ENCODE measurements at places on chromosomes 5 and 9.

DNA sequence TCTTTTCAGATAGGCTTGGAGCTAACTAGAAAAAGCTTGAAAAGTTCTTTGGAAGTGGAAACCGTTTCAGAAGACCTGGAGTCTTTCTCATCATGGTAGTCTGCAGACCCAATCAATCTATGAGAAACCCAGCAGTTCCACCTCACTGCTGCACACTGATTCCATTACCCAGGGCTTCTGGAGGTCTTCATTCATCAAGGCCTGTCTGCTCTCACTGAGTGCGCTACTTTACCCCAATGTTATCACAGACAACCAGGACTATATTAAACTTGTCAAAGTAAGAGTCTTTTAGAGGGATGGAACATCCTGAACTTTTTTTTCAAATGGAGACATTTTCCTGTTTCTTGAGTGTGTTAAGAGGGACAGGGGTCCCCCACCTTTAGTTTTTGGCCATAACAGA is 93.1 kb downstream of the BOD1 start:
- DNase-seq: no peak

GRCh38 chr9:16145196-16145950 is 592.5 kb downstream of the CCDC171 start:
- no peak for DNase-seq

DNA sequence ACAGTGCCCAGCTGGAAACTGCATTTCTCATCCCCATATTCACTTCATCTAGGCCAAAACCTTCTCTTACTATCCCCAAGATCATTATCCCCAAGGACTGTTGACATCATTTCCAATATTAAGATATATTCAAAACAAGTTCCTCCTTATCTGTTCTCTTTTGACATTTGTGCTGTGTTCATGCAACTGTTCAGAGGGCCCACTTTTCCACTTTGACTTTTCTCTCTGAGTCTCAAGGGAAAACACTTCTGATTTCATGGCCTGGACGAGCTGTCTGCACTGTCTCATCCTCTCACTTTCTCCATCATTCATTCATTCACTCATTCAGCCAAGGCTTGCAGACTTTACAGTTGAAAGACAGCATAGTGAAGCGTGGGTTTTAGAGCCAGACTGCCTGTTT is 173.7 kb upstream of the DAPK1 start:
- no peak for DNase-seq

- no peak for DNase-seq
These were observed 13.9 kb downstream of the ALDOB start for GRCh38 chr9:101421653-101422065.

- DNase-seq: no peak
These were observed 20.4 kb upstream of the ARSI start for GRCh38 chr5:150323092-150323491.

- no peak for DNase-seq
These were observed 8.7 kb upstream of the SSBP2 start for GRCh38 chr5:81759632-81760005.
